ENCODE measurements at places on chromosomes 4 and X.

DNA sequence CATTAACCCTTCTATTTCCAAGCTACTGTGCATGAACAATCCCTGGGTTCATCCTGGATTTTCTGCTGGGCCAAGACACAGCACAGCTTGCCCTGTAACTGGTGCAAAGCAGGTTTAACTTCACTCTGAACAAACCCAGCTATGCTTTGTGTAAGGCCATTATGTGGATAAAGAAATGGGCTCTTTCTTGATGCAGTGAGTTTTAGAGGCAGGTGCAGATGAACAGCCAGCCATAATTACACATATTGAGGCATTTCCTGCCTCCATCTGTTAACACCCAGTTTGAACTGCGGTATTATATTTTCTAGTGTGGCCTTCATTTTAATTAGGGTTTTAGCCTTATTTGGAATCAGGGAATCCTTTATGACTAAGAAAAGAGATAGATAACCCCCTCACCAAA, 68.7 kb upstream of the ARX start:
- no peak for DNase-seq

DNA sequence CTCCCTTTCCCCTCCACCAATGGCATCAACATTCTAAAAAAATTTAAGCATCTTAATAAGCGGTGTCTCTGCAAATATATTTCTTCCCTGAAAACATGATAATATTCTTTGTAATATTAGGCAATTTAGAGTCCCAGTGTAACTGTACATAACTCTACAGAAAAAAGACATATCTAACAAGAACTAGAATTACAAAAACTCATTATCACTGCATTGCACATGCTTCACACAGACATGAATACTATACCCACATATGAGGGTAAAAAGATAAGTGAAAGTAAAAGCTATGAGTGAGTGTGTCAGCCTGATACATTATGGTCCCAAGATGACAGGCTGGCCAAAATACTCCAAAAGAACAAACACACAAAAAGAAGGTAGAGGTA, 2.4 kb upstream of the FGB start:
- no peak for DNase-seq

DNA sequence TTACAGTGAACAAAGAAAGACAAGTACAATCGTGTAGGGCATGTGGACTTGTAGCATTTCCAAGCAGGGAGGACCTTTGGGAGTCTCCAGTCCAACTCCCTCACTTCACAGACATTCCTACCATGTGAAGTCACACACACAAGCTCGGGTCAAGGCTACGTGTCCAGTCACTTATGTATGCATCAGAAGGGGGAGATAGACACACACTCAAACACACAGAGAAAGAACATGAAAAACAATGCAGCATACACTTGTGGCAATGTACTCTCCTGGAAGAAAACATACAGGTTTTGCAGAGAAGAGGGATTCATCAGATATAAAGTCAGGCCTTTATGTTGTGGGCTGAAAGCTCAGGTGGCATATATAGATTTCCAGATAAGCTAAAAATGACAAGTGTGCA, 136.1 kb upstream of the MID1 start:
- DNase-seq, result no peak

GRCh38 chr4:88814043-88814617, 116.5 kb upstream of the NAP1L5 start:
- DNase-seq, result no peak

DNA sequence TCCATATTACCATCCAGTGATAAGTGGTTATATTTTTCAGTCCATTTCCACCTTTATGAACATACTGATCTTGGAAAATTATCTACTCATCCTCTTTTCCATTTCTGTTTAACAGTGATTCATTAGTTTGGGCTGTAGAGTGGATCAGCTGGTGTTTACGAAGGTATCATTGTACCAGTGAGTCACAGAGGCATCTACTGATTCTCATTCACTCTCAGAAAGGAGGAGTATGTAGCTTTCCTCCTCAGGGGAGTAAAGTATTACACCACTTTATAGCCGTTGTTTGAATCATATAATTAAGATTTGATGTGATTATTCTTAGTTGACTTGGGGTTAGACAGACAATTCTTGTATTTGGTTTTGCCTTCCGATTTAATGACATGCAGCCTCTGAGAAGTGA, 74.7 kb downstream of the GALNT7 start:
- no peak for DNase-seq

- no peak for DNase-seq
These were observed 53.5 kb downstream of the DCLK2 start for GRCh38 chr4:150131581-150132228.

GRCh38 chrX:105822138-105823091, at the start of gene NRK:
TSS of gene NRK (plus strand) at chrX:105822539. CDS start at chrX:105822846, 307 bp downstream.
- DNase-seq, result no peak

DNA sequence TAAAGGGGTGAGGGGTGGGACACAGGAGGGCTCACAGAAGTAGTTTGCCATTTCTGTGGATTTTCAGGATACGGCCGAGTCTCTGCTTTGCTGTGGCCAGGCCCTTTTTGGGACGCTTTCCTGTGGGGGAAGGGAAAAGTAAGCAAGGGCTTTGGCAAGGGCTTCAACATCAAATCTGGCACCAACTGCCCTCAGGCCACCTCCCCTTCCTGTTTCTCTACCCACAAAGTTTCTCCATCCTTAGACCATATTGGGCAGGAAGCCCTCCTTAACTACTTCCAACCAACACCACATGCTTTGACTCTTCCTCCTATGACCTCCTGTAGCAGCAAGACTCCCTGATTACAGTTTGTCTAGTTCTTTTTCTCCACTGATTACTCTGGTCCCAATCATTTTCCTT, 105.1 kb downstream of the PHF8 start:
- DNase-seq, result no peak

DNA sequence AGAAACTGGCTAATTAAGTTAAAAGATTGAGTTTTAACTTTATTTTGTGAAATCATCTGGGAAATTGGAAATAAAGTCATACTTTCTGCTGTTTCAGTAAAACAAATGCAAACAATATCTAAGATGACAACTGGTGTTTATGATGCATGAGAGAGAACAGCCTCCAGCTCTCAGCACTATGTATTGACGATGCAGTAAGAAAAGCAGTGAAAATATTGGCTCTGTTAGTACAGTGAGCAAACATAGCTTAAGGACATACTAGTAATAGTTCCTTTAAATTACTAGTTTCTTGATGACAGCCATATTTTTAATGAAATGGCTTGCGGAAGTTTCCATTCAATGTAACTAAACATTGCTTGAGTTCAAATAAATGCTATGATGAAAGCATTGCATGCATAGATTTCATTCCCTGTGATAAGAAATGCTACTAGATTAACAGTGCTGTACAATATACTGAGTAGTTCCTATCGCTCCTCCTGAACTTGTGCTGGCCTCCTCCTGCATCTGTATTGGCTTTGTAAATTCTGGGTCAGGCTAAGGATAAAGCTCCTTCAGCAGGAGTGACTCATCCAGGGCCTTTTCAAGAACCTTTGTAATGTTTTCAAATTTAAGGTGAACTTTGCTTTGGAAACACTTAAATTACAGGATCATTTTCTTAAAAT, 11.6 kb downstream of the ARHGAP24 start:
- DNase-seq, result no peak

- peak; percentile 6 for DNase-seq
These were observed 141.0 kb downstream of the MAB21L2 start for GRCh38 chr4:150722908-150723362.

- DNase-seq, result no peak
These were observed 424.5 kb upstream of the CTSO start for GRCh38 chr4:156378033-156378665.

DNA sequence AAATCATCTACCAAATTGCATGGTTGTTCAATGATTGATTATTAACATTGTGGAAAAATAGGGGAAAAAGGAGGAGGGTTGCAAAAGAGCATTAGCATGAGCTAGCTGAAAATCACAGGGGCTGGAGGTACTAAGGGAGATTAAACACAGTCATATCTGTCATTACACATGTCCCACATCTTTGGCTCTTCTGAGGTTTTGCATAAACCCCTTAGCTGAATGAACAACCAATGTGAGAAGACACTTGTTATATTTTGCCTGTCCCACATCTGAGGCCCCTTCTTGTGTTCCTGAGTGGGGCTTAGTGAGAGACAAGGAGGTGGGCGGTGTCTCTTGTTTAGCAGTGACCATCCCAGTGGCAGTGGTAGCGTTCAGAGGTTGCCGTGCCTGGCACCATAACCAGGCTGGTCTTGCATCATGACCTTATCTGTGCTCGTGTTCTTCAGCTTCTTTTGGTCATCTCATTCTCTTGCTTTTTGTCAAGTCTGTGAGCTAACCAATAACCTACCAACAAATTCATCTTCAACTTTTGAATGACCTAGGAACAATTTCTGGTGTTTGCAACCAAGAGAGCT, 95.6 kb downstream of the MID1IP1 start:
- no peak for DNase-seq

GRCh38 chr4:8267077-8267476, 2.5 kb upstream of the HTRA3 start:
- DNase-seq, result no peak

DNA sequence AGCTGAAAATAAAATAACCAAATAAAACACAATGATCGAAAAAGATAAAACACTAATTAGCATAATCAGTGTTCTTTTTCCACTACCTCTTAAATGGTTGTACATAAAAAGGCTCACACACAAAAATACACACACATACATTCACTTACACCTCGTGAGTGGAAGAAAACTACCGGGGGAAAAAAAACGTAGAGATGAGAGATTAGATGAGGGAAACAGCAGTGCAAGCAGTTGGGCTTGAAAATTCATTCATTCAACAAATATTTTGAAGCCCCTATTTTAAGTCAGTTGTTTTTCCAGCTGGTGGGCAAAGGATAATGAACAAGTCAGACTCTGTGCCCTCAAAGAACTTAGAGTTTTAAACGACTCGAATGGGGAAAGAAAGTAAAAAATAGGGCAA, 1.0 kb downstream of the TBCK start:
- no peak for DNase-seq

All from putamen (tissue), 1 donor.